ENCODE measurements at places on chromosomes 4 and X.

DNA sequence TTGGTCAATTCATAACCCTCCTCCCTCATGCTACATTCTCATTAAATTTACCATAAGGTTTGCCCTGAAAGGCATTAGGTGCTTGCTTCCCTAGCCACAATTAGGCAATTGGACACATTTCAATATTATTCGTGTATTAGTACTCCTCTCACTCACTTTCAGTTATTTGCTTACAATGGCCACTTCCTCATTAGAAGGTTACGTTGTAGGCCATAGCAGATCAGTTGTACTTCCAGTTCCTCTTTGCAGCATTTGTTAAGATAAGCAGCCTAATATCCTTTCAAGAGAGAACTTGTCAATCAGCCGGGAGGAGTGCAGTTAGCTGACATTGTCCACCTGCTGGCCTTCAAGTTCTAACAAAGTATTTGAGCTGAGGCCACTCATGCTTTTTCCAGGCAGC, 1017.2 kb downstream of the PCDH7 start:
- no peak for DNase-seq

DNA sequence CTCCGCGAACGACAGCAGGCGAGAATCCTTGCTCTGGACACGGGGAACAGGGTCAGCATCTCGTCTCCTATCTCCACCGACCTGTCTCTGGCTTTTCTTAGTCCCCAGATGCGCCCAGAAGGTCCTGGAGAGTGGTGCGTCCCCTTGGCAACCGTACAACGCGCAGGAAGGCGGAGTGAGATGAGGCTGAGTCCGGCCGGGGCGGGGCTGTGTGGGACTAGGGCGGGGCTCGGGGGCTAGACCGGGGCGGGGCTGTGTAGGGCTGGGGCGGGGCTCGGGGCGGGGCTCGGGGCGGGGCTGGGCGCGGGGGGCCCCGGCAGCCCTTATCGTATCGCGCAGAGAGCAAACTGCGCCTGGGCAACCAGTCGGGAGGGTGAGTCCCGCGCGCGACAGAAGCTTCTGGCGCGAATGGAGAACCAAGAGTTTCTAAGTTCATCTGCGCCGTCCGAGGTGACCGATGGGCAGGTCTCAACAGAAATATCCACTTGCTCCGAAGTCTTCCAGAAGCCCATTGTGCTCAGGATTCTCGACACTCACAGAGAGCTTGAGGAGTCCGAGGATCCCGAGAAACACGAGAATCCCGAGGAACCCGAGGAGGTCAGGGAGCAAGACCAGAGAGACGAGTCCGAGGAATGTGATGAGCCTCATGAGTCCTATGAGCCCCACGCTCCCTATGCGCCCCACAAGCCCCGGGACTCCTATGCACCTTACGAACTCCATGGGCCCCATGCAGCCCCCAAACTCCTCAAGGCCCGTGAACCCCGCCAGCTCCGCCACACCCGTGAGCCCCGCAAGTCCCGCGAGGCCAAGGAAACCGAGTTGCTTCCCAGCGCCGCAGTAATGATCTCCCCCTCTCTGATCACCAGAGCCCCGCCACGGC, 24.9 kb downstream of the ARL9 start:
- peak; percentile 86 for DNase-seq

DNA sequence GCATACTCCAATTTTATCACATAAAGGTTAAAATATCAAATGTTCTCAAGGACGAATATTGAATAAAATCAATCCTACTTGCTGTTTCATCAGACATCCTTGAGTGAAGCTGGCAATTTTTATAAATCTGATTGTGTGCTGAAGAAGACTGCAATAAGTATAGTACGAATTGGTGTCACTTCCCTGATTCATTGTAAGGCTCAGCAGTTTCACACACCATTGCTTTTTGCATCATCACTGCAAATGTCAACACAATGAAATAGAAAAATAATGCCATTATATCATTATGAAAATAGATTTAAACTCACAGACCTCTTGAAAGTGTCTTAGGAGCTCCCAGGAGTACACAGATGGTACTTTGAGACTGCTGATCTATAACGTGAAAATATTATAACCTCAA, 172.5 kb downstream of the ANKRD50 start:
- no peak for DNase-seq

- no peak for DNase-seq
These were observed 219.7 kb upstream of the ETNPPL start for GRCh38 chr4:108982402-108983185.

- DNase-seq, result no peak
These were observed 4.5 kb downstream of the NKX3-2 start for GRCh38 chr4:13539619-13540445.

DNA sequence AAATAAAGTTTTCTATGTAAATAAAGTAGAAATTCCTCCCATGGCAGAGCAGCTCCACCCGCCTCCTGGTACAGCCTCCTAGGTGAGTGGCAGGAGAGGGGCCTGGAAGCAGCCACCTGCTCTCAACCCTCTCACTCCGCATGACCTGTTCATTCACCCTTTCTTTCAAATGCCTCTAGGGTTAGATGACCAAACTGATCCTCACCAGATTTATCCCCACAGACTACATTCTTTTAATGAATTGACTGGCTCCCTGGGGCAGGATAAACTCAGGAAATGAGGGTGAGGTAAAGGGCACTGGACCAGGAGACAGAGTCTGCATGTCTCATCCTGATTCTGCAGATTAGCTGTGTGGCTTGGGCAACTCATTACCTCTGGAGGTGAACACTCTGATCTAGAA, 32.6 kb upstream of the NKX6-1 start:
- DNase-seq, result no peak

DNA sequence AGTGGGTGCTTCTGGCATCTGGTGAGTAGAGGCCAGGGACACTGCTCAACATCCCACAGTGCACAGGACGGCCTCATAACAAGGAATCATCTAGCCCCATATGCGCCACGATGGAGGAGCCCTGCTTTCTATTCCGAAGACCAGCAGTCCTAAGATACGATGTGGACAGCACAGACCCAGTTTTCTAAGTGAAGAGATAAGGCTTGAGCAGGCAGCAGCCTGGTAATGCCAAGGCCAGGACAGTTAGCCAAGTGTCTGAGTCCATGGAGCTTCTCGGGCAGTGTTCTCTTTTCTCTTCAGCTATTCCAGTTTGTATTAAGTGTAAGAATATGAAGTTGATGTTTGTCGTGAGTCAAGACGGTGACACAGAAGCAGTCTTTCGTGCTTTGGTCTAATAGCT, 112.7 kb downstream of the TBL1X start:
- DNase-seq, result no peak

- DNase-seq, result no peak
These were observed 77.4 kb downstream of the TBL1X start for GRCh38 chrX:9542106-9542760.

DNA sequence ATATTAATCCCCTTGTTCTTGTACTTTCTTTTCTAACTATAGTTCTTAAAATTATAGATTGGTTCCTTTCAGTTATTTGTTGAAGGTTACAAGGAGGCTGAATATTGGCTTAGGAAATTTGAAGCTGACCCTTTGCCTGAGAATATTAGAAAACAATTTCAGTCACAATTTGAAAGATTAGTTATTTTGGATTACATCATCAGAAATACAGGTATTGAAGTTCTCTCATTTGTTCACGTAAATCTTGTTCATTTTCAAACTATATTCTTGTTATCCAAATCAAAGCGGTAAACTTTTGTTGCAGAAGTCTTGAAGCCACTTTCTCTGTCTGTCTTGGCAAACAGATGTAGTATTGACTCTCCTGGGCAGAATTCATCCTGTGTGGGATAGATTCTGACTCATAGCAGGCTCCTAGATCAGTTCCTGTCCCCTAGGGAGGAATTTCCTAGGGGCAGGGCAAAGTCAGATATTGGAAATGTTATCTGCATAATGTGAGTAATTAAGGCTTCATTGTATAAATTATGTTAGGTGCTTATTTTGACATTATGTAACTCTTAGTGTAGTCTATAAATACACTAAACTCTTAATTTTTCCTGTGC, 25.2 kb downstream of the PI4K2B start:
- DNase-seq, result no peak

DNA sequence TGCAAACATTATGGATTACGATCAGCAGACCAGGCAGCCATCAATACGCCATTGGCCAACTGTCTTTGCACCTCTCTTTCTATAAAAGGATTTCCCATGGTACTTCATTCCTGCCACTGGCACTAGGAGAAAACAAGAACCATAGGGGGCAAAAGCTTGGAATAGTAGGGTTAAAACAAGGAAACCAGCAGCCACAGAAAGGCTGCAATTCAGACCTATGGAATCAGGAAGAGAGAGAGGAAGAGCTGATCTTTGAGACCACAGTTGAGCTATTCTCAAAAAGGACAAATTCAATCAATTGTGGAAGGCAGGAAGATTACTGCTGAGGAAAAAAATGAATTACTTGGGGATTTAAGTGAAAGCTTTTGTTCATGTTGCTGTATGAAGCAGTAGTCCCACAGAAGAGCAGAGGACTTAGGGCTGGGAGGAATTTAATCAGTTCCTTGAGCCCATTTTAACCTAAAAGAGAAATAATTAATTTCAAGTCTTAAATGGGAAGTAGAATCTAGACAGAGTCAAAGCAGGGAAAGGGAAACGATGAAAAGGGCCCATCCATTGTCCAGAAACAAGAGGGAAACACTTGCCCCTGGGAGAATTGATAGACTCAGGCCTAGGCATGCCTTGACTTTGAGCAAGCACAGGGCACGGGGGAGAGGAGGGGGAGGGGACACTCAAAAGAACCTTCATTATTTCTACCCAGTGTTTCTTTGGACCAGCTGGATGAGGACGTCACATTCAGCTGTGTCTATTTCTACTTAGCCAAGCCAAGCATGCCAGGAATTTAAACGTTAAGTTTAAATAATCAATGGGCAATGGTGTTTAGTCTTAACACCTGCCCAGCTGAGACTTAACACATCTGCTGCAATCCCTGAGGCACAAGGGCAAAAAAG, 50.7 kb downstream of the SCD5 start:
- DNase-seq, result no peak

GRCh38 chrX:118126286-118126685, 9.7 kb upstream of the KLHL13 start:
- no peak for DNase-seq

DNA sequence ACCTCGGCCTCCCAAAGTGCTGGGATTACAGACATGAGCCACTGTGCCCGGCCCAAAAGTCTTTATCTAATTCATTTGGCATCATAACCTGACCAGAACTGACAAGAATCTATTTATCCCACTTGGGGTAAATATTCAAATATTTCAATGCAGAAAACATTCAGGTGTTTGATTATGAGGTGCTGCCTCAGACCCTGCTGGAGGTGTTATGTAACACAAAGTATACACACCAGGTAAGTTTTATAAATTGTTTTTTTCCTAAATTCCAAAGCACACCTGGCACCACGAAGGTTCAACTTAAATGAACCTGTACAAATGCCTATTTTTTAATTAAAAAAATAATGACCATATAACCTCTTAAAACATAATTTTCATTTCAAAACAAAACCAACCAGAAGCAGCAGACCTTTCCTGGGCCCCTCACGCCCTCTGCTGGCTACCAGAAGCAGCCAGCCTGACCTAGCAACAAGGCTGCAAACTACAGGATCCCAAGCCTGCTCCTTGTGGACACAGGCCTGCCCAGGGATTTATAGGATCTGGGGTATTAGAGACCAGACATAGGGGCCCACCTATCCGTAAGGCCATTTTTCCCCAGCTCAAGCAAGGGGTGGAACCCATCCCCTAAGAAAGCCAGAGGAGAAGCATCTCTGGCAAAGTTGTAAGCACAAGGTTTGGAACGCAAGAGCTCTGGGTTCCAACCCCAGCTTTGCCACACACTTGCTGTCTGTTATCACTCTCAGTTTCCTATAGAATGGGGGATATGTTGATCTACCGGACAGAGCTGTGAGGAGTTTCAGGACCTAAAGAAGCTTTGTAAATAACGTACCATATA, 11.7 kb downstream of the OTUD5 start:
- DNase-seq, result peak; percentile 78

GRCh38 chr4:9870165-9870790, 88.8 kb downstream of the DRD5 start:
- DNase-seq, result no peak

- no peak for DNase-seq
These were observed 9.4 kb upstream of the CPLX1 start for GRCh38 chr4:835148-836002.

GRCh38 chrX:57379296-57379695, 92.8 kb downstream of the FAAH2 start:
- no peak for DNase-seq

- DNase-seq, result peak; percentile 41
These were observed at the start of gene PRDM5 for GRCh38 chr4:120922381-120923206. PRDM5 (minus strand) TSS chr4:120922726; CDS start chr4:120922608, 118 bp downstream.

DNA sequence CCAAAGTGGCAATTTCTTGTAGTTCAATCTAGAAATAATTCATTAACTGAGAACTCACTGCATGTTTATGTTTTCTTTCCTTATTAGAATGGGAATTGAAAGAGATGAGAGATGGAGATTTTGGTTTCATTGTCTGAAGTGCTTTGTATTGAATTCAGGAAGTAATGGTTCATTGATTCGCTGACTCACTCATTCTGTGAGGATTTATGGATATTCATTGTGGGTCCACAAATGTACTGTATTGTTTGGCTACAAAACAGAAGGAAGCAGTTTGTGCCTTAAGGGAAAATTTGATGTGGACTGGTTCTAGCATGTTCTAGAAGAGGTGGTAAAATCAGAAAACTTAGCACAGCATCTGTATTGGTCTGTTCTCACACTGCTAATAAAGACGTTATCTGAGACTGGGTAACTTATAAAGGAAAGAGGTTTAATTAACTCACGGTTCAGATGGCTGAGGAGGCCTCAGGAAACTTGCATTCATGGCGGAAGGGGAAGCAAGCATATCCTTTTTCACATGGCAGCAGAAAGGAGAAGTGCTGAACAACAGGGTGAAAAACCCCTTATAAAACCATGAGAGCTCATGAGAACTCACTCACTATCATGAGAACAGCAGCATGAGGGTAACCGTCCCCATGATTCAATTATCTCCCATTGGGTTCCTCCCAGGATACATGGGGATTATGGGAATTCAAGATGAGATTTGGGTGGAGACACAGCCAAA, 132.3 kb upstream of the VCX3A start:
- no peak for DNase-seq

GRCh38 chr4:87498446-87498900, 30.7 kb downstream of the SPARCL1 start:
- DNase-seq, result no peak

- no peak for DNase-seq
These were observed 245.2 kb downstream of the THOC2 start for GRCh38 chrX:123487669-123488068.

GRCh38 chr4:40865696-40866095, 115.9 kb downstream of the NSUN7 start:
- DNase-seq, result no peak

GRCh38 chr4:183876268-183876934, 28.7 kb upstream of the STOX2 start:
- no peak for DNase-seq

- DNase-seq, result no peak
These were observed 113.6 kb downstream of the SOX3 start for GRCh38 chrX:140391313-140391712.
